ENCODE measurements at places on chromosomes 13 and 19.

DNA sequence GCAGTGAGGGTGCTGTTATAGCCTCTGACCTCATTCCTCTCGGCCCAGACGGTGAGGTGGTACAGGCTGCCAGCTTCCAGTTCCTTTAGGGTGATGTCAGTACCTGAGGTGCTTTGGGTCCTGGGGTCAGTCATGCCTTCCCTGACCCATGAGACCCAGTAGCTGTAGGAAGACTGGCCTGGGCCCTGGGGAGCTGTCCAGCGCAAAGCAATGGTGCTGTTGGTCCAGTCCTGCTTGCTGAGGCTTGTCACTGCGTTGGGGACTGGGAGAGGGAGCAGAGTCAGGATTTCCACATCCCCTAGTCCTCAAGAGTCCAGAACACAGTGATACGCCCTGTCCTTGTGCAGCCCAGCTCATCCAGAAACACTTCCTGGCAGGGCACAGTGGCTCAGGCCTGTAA lies 10.7 kb downstream of the PTPRH start:
- DNase-seq = no peak

- no peak for DNase-seq
These were observed 71.1 kb upstream of the KLF12 start for GRCh38 chr13:74205313-74205690.

GRCh38 chr19:7916103-7916954 lies 1.7 kb downstream of the TGFBR3L start:
- DNase-seq = no peak

DNA sequence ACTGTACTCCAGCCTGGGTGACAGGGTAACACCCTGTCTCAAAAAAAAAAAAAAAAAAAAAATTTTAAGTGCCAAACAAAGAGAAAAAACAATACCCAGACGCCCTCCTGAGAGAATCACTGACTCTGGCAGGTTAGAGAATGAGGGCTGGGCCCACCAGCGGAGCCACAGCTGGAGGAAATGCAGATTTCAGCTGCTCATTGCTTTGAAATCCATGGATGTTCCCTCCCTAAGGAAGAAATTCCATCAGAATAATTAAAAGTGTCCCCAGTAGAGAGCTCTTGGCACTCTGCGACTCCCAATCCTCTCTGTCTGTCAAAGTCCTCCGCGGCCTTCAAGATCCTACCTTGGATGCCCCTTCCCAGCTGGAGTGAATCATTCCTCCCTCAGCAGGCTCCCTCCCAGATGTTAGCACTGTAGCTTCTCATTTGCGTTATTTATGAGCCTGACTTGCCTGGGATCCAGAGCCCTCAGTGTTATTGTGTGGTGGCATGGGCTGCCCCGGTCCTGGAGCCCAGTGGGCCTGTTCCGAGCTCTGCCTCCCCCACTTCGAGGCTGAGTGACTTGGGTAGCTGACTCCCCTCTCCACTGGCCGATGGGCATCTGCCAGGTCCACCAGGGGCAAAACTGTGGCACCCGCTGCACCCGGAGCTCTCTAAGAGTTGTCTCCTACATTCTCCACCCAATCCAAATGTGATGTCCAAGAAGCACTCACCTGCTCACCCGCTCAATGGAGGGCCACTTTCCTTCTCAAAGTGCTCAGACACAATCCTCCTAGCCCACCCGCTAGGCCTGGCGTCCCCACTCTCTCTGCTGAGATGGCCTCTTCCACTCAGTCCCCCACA lies 47.0 kb downstream of the SERP2 start:
- no peak for DNase-seq

DNA sequence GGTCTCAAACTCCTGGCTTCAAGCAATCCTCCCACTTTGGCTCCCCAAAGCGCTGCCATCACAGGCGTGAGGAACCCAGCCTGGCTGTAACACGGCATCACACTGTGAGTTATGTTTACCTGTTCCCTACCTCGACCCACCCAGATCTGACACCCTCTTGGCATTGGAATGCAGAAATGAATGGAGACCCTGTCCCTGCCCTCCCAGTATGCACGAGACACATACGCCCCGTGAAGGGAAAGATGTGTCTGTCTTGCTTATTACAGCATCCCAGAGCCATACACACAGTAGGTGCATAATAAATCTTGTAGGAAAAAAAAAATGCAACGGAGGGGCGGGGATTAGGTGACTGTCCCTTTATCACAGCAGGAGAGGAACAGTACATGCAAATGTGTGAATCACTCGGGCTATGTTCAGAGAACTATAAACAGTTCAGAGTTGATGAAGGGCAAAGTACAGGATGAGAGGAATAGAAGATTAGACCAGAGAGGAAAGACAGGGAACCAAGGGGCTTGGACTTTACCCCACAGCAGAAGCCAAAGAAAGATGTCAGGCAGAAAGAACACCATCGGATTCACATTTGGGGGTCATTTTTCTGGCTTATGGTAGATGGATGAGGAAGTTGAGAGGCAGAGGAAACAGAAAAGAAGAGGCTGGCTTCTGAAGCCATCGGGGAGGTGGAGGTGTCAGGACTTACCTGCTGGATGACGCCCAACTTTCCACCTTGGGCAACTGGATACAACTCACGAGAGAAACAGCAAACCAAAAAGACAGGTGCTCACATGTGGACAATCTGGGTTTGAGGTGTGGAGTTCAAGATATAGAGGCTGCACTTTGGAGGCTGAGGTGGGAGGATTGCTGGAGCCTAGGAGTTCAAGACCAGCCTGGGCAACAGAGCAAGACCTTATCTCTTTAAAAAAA lies 94.3 kb downstream of the INSR start:
- no peak for DNase-seq

DNA sequence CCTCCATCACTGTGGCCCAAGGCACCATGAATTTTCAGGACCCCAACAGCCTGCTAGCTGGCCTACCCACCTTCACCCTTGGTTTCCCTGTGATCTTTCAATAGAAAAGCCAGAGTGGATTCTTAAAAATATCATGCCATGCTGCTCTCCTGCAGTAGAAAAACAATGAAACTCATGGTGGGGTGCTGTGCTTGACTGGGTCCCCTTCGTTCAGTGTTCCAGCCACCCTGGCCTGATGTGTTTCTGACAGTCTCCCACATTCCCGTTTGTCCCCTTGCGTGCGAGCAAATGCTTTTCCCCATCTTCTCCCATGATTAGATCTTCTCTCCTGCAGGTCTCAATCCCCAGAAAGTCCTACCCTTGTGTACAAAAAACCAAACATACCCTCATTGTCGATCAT lies 43.2 kb downstream of the ABCC4 start:
- no peak for DNase-seq

- DNase-seq = no peak
These were observed 792.1 kb upstream of the SPRY2 start for GRCh38 chr13:81133066-81133465.

- no peak for DNase-seq
These were observed 889 bp downstream of the UBL5 start for GRCh38 chr19:9828551-9829063.

GRCh38 chr13:31949486-31949885 lies 82.1 kb upstream of the FRY start:
- no peak for DNase-seq

GRCh38 chr19:55546011-55546410 lies 668 bp upstream of the SBK3 start:
- no peak for DNase-seq

GRCh38 chr19:21133633-21134032 lies 8.2 kb upstream of the ZNF431 start:
- DNase-seq = no peak

- DNase-seq = no peak
These were observed 105.5 kb downstream of the SHISA2 start for GRCh38 chr13:25946321-25946720.

- DNase-seq = no peak
These were observed 56.6 kb downstream of the PDS5B start for GRCh38 chr13:32642858-32643257.

DNA sequence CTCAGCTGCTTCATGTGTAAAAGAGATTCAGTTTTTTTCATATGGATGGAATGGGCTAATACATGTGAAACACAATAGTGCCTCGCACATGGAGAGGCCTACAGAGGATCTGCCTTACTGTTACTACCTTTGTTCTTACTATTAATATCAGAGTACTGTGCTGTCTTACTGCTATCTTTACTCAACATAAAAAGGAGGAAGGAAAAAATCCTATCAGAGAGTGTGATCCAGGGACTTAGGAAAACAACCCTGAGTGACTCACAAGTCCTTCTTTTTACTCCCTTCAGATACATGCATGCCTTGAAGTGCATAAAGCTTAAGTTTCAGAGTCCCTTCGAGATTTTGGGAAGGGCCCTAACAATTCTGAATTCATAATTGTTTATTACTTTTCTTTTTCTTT lies 136.8 kb downstream of the TBC1D4 start:
- DNase-seq = no peak
